Stimulated activated CD8-positive, alpha-beta memory T cell treated with anti-CD3 and anti-CD28 coated beads, Interleukin-15, amount 100 ng/mL, for 1 hour (primary cell): ENCODE measurements at places on chromosomes 1 and 21.

- no peak for DNase-seq
Measured at GRCh38 chr1:162007466-162007865, 16.2 kb downstream of the OLFML2B start.

DNA sequence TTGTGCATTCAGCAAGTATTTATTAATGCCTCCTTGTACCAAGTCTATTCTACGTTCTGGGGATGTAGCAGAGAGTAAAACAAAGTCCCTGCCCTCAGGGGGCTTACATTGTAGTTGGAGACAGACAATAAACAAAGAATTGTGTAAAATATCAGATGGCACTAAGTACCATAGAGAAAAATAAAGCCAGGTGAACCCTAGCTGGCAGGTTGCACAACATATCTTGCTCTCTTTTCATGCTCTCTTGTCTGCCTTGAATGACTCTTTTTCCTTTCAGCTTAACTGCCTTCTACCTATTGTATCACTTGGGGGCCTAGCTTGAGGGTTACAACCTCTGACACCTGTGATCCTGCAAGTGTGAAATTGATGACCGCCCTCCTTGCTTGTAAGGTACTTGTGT lies 20.7 kb upstream of the FASLG start:
- DNase-seq: no peak

DNA sequence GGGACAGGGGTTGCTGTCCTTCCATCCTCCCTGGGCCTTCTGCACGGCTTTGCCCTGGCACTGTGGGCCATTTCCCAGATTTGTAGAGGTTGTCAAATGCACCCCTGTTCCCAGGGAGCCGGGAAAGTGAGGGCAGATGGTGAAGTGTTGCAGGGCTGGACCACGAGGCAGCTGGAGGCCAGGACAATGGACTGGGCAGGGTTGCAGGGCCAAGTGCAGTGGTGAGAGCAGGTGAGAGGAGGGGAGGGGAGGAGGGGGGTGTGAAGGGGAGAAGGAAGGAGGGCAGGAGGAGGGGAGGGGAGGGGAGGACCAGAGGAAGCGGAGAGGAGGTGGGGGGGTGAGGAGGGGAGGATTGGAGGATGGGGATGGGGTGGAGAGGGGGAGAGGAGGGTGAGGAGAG lies 443.9 kb downstream of the CAMTA1 start:
- no peak for DNase-seq

DNA sequence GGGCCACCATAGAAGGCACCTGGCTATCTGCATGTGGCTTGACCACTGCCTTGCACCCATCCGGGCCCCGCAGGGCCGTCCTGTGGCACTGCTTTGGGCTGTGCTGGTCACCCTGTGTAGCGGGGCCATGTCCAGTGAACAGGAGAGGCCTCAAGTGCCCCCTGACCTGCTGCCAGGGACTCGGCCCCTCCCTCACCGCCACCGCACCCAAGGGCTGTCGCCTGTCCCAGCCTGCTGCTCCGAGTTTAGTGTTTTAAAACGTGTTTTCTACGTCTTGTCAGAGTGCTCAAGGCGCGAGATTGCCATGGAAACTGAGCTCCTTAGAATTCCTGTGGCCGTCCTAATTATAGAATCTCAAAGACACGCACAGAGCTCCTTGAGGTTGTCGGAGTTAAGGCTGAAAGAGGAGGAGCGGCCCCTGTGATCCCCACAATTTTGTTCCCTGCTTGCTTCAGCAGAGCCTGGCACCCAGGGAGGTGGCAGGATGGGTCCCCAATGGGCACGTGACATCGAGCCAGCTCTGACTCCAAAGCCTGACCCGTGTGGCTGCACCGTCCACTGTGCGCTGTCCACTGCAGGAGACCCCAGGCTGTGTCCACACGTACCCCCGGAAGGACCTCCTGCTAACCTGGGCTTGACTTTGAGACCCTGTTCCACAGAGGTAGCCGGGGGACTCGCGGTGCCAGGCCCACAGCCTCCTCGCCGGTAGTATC lies 66.2 kb downstream of the FAAP20 start:
- no peak for DNase-seq

DNA sequence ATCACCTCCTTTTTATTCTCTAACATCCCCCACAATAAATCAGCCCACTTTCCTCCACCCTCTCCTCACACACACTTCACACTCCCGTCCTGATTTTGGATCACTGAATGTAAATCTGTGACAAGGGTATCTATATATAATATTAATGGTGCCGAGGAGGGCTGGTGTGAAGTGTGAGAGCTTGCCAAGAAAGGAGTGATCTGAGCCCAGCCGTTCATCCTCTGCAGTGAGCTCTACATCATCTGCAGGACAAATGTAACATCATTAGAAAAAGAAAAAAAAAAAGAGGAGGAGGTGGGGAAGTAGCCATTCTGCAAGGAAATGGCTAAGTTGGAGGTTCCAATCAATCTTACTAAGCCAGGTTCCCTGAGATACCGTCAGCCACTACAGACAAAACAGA lies 291.7 kb upstream of the RRP15 start:
- no peak for DNase-seq

DNA sequence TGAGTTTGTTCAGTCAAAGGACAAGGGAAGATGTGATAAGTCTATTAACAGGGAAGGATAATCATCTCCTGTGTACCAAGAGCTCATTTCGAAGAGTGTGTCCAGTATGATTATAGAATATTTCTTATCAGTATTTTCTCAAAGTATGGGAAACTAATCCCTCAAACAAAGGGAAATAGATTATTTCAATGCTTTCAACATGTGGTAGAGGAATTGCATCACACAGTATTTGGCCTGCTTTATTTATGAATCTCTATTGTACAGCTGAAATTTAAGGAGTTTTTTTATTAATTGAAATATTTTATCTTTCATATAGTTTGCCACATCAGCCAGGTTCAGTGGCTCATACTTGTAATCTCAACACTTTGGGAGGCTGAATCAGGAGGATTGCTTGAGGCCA lies 151.0 kb downstream of the CLEC20A start:
- no peak for DNase-seq

GRCh38 chr1:94279462-94279861 lies 42.1 kb upstream of the ARHGAP29 start:
- no peak for DNase-seq

- no peak for DNase-seq
Measured at GRCh38 chr21:42535602-42536171, 22.0 kb downstream of the SLC37A1 start.
